ENCODE measurements at places on chromosomes 6 and 20. TPM values are rescaled to one million over a fixed set of nuclear protein-coding genes. Genes with fewer than 3 reads are reported as not detected.

Gene TDRD6
- 2.2 TPM for total RNA-seq

Gene LIME1
- total RNA-seq, result 51.9 TPM

Gene ZNF831
- total RNA-seq, result 0.84 TPM

Gene ZBTB9
- total RNA-seq, result 3.3 TPM

Gene SLC22A2
- not detected for total RNA-seq

Gene PIGU
- total RNA-seq, result 31.5 TPM

Gene COL21A1
- 29.9 TPM for total RNA-seq

Gene ZBP1
- total RNA-seq, result 0.78 TPM

Gene MTFR2
- not detected for total RNA-seq

Gene BIRC7
- total RNA-seq, result 53.1 TPM

Gene SLC2A4RG
- 71.5 TPM for total RNA-seq

Gene CCN6
- total RNA-seq, result 0.39 TPM

Gene CST5
- not detected for total RNA-seq

Gene BNIP5
- total RNA-seq, result not detected

Gene IRF4
- total RNA-seq, result 3.3 TPM

Gene MYBL2
- total RNA-seq, result not detected

Gene KCNK16
- total RNA-seq, result not detected

Gene PKHD1
- 0.20 TPM for total RNA-seq

Gene KCNS1
- 0.22 TPM for total RNA-seq

Gene TRDN
- 0.30 TPM for total RNA-seq

Gene CRISP3
- total RNA-seq, result not detected

Gene OR12D3
- not detected for total RNA-seq

Gene FUCA2
- total RNA-seq, result 27.6 TPM

Gene TREM2
- 16.3 TPM for total RNA-seq

Gene PRND
- total RNA-seq, result under 0.01 TPM

Gene DCBLD1
- 6.9 TPM for total RNA-seq

Gene PRL
- not detected for total RNA-seq

Gene STXBP5
- total RNA-seq, result 27.8 TPM

Gene MDFI
- total RNA-seq, result 14.0 TPM

Gene KCNG1
- total RNA-seq, result 0.63 TPM

Gene ULBP3
- 5.4 TPM for total RNA-seq

Gene REM1
- 4.4 TPM for total RNA-seq

Gene GABRR1
- total RNA-seq, result not detected

Gene PRDM13
- total RNA-seq, result not detected

Gene ENPP4
- 22.0 TPM for total RNA-seq

Gene MYL9
- 245 TPM for total RNA-seq

Gene TSHZ2
- 26.9 TPM for total RNA-seq

Gene GRM1
- total RNA-seq, result not detected

Gene TFAP2C
- total RNA-seq, result 0.20 TPM

Gene PAK5
- 0.22 TPM for total RNA-seq

Gene RCAN2
- total RNA-seq, result 19.4 TPM

Gene MYCT1
- 21.3 TPM for total RNA-seq

Gene KIAA0408
- 8.4 TPM for total RNA-seq

Gene MCM8
- total RNA-seq, result 2.9 TPM

Gene TUBB2A
- total RNA-seq, result 76.5 TPM

Gene SDC4
- total RNA-seq, result 72.5 TPM

Gene CYP39A1
- 12.1 TPM for total RNA-seq

Gene TMEM151B
- not detected for total RNA-seq

Gene HCK
- total RNA-seq, result 12.6 TPM

Gene SYS1
- total RNA-seq, result 19.2 TPM

Gene IL20RA
- total RNA-seq, result 1.6 TPM

Gene HLA-DRA
- total RNA-seq, result 283 TPM

Gene MTCH1
- total RNA-seq, result 347 TPM

Gene C20orf204
- total RNA-seq, result 14.4 TPM
